Stimulated activated CD4-positive, alpha-beta T cell treated with anti-CD3 and anti-CD28 coated beads, TNF-alpha, amount 100 ng/mL, for 1 hour (primary cell): ENCODE measurements at places on chromosomes 7 and 10.

DNA sequence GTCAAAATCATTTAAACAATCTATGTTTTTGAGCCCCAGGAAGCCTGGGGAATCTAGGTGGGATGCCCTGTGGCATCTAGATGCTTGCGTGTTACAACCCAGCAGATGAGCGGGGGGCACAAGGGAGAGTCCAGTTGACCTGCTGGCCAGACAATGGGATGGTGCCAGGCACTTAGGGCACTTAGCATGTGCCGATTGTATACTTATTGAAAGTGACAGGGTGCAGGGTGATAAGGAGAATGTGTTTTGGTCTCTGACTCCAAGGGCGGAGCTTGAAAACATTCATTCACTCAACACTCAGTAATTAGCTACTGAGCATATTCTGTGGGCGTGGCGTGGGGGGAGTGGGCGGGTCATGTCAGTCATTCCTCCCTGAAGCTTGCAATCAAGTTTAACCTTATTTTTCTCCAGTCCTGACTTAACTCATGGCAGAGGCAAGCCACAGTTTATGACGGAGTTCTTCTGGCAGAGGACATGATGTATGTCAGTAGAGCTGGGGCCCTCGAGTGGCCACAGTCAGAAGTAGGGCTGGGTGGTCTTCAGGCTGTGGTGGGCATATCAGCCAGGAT, 115.1 kb downstream of the PRKCQ start:
- no peak for DNase-seq

DNA sequence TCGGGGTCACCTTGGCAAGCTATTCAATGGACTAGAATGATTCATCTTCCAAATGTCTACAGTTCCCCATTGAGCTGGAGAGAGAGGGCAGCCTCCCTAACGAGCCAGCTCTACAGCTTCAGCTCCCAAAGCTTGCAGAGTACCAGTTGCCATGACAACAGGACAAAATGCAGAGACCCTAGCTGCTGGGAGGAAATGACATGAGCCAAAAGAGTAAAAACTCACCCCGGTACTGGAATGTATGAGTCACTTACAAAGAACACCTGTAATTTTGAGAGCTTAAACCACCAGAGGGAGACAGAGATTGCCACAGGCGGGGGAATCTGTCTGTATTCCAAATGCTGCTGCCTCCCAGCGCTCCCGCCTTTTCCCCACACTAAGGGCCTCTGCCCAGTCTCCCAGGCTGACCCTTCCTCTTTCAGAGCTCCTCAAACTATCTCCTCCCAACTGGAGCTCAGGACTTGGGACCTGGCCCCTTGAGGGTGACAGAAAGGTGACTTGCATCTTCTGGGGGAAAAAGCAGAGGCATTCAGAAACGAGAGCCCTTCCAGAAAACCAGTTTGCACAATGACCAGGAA, 95.5 kb downstream of the CUL2 start:
- DNase-seq = peak; percentile 12

GRCh38 chr7:138170298-138170697, 94.0 kb downstream of the AKR1D1 start:
- no peak for DNase-seq

DNA sequence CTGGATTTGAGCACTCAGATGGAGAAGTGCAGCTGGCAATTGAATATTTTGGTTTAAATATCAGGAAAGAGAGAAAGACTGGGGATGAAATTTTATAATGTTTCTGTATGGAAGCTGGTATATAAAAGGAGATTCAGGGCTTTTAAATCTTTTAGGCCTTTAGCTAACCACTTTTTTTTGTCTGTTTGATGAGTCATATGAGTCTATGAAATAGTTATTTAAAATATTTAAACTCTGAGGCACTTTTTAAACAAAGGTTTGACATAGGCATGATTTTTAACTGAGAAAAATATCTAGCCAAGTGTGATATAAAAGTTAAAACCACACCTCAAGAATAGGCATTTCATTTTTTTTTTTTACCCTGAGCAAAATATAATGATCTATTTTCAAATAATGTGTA, 944.3 kb downstream of the GATA3 start:
- DNase-seq = no peak
